ENCODE measurements at places on chromosomes 6 and 20.
A peak's percentile ranks its signal among the peaks of the same experiment; 100 is the strongest.

DNA sequence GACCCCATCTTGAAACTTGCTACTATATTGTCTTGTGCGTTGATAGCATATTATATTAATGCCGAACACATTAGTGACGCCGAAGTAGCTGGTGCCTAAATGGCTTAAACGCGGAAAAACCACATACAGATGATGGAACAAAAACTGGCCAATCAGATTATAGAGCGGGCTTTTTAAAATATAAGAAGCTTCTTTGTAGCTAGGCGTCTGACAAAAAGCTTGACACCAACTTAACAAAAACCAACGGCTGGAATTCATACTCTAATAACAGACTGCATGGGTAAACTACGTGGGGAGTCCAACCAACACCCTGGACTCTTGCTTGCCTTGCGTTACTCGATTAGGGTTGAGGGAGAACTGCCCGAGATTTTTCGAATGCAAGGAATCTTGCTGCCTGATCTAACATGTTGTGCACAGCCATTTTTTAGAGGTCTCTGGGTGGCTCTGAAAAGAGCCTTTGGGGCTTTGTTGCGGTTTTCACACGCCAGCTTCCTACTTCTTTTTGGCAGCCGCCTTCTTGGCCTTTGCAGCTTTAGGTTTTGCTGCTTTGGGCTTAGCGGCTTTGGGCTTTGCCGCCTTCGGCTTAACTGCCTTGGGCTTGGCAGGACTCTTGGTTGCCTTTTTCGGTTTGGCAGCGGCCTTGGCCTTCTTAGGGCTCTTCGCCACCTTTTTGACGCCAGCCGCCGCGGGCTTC lies 45.7 kb downstream of the OR2B2 start:
- no peak for DNase-seq

- no peak for DNase-seq
Measured at GRCh38 chr6:32843331-32843978, 392 bp downstream of the PSMB8 start.

DNA sequence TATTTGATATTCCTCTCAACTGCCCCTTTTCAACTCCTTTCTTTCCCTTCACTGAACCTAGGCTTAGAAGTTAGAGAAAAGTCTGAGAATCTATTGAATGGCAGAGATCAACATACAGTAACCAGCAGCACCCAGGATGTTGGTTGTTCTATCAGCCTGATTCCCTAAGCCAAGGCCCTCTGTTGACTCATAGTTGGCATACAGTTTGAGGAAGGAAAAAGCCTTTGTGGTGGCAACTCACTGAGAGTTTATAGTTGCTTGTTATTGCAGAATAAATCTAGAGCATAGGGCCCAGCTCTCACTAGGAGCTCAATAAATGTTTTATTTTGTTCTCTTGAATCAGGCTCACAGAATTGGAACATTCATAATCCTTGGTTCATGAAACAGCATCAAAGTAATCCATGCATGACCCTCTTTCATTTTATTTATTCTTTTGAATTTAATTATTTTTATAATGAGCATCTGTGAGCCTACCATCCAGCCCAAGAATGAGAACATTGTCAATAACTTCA lies 119.1 kb upstream of the ADGRF1 start:
- no peak for DNase-seq

DNA sequence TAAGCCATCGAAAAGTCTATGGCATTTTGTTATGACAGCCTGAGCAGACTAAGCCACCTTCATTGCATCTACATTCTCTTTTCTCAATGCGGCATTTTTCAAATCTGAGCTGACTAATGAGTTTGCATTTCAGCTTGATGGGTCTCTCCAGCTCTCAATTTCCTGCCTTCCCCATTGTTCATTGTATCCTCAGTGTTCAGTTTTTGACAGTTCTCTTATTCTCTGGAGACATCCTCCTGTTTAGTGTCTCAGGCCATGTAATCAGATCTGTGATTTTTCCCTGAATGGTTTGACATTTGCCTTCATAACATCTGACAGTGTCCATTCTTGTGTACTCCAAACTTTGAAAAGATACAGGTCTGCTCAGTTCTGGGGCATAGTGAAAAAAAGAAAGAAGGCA lies 27.9 kb upstream of the MCM3 start:
- DNase-seq: no peak

DNA sequence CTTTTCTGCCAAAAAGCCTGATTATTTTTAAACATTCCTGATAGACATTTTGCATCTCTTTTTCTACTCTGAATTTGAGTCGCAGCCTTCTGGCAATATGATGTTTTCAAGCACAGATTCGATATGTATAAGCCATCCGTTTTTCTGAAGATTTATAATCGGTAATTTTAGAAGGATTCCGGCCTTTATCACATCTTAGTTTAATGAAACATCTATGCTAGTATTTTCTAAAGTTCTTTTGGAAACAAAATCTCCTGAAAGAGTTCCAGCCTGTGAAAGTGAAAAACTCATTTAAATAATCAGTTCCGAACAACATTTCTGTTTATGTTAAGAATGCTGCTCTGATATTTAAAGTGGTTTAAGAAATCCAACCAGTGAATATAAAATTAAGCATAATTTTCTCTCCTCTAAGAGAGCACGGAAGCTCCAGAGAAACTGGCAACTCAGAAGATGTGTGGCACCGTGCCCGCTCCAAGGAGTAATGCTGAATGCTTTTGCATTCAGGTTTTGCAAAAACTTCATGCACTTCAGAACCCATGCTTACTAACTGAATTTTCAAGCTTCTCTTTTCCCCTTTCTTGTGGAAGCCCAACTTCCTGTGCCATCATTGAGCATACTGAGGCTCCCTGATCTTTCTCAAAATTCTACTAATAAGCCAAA lies 20.7 kb downstream of the NDUFAF4 start:
- DNase-seq: no peak

GRCh38 chr6:136604928-136605510 lies 54.8 kb upstream of the MAP7 start:
- DNase-seq: no peak

GRCh38 chr6:67047996-67048395 lies 1341.0 kb upstream of the EYS start:
- no peak for DNase-seq

- DNase-seq: no peak
Measured at GRCh38 chr20:31484001-31484400, 8.9 kb downstream of the REM1 start.

DNA sequence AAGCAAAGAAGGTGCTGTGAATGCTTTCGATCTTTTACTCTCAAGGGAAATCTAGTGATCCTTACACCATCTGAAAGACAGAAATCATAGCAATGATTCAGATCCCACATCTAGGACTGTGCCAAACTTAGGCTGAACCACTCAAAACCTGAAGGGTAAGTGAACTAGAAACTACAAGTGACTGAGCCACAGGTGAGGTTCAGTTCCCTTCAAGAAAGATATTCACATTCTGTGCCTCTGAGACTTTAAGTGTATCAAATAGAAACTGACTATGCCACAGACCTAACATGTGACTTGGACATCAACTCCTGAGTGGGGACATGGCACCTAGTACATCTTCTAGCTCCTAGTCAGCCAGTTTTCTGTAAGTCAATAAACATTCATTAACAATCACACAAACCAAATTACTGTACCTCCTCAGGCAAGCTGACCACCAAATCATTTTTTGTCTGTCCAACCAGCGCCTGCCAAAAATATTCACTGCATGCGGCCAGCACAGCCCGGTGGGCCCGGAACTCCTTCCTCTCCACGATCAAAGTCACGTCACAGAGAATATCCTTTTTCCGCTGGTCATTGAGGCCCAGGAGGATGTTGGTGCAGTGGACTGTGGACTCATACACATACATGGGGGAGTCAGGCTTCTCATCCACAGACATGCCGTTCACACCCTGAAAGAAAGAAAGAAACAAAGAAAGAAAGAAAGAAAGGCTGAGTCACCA lies 114.1 kb downstream of the GJA10 start:
- DNase-seq: no peak

DNA sequence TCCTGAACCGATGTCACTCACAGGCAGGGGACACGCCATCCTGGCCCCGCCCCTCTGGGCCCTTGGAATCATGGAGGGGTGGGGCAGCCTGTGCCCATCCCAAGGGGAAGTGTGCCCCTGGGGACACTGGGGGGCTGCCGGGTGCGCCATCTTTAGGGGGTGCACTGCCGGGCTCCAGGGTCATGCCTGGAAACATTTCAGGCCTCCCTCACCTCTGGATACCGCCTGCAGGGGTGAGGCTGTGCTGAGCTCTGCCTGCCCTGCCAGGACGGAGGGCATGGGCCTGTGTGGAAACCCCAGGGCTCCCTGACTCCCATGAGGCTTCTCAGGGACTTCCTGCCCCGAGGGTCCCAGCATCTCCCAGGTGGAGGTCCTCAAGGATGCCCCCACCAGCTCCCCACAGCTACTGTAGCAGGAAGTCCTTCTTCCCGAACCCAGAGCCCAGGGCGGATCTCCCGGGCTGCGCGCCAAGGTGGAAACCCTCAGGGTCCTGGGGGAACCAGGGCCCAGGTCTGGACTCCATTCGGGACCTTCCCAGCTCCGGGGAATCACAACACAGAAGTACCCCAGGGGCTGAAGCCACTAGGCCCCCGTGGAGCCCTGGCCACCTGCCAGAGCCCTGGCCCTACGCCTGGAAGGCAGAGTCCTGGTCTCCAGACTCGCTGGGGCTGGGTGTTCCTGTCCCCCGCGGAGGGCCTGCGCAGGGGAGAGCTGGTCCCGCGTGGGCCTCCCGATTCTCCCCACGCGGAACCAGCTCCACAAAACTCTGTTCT lies 15.6 kb downstream of the CHRNA4 start:
- no peak for DNase-seq

DNA sequence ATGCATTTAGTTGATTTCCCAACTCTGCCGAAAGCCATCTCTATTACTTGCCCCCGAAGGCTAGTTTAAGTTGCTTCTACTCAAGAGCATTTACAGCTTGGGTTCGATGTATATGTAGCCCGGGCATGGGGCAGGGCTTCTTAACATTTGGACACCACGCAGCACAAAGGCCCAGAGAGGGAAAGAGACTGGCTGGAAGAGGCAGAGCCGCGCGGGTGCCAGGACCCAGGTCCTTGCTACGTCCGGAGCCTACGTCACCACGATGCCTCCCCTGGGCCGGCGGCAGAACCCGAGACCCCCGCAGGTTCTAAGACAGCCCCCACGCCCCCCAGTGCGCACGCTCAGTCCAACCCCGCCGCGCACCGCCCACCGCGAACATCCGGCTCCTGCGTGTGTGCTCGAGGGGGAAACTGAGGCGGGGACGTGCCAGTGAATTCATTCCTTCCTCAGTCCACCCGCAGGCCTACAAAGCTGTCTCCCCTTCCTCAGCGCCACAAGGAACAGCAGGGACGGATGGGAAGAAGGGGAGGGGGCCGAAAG lies 367 bp upstream of the PCIF1 start:
- DNase-seq: no peak

DNA sequence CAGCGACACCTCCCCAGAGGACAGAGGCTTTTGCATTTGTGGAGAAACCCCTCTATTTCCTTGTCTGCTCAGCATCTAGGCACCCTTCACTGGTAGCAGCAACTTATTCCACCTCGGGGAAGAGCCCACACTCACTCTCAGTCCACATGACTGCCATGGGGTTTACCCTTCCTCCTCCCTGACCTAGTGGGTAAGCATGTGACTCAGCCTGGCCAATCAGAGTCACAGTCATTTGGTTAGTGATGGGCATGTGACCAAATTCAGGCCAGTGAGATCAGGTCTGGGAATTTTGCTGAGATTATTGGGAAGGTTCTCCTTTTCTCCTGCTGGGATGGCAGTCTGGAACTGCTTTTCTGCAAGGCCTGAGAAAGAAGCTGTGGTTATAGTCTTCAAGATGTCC lies 145.7 kb upstream of the PHACTR3 start:
- DNase-seq: no peak

DNA sequence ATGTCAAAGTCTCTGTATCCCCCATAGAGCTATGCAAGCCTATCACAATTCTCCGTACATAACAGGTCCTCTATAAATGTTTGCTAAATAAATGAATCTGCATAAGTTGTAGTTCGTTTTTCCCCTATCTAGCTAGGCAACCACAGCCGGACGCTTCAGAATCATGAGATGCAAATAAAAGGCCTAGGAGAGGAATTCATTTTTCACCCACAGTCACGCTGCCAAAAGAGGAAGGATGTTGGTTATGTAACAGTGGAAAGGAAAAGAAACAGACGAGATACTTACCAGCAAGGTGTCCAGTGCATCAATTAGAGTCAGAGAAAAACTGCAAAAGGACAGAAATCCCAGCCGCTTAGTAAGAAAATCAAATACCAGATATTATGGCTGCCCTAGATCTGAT lies 2.4 kb downstream of the EDEM2 start:
- DNase-seq: no peak

GRCh38 chr20:4230651-4231050 lies 215.3 kb upstream of the RNF24 start:
- no peak for DNase-seq

- DNase-seq: no peak
Measured at GRCh38 chr20:21808863-21809664, 103.6 kb downstream of the PAX1 start.

GRCh38 chr20:48457193-48458002 lies 370.4 kb downstream of the PREX1 start:
- DNase-seq: no peak

GRCh38 chr6:37988127-37988526 lies 168.6 kb downstream of the ZFAND3 start:
- DNase-seq: no peak

- no peak for DNase-seq
Measured at GRCh38 chr20:33423141-33423834, 20.3 kb downstream of the SNTA1 start.

- peak; percentile 49 for DNase-seq
Measured at GRCh38 chr6:37705239-37706051, 7.8 kb upstream of the MDGA1 start.

DNA sequence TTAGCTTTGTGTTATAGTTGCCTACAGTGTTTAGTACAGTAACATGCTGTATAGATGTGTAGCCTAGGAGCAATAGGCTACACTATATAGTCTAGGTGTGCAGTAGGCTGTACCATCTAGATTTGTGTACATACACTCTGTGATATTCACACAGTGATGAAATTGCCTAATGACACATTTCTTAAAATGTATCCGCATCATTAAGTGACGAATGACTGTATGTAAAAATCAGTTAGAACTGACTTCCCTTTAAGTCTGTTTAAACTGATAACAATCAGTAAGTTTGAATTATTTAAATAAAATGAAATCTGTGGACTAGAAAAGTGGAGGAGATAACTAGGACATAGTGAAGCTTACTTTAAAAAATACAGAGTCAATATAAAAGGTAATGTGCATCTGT lies 176.1 kb downstream of the CDKAL1 start:
- DNase-seq: no peak

DNA sequence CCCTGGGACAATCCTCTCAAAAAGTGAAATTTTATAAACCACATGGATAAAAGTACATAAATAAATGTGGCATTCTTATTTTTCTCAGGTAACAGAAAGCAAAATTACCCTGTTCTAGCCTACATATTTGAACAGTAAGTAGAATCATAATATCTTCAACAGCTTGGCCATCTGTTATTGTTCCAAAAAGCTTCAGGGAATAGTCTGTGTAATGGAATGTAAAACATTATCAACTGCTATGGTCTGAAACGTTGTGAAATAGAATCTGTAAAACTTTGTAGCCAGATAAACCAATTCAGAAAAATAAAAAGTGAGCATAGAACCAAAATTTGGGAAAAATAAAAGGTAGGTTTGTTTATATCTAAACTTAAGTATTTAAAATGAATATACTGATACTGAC lies 114.7 kb downstream of the THEMIS start:
- DNase-seq: no peak

- DNase-seq: no peak
Measured at GRCh38 chr20:36504295-36504694, 37.0 kb upstream of the MYL9 start.

GRCh38 chr20:57087102-57087501 lies 179.3 kb downstream of the BMP7 start:
- no peak for DNase-seq
